Activated CD4-positive, alpha-beta T cell treated with anti-CD3 and anti-CD28 coated beads, Interleukin-2, amount 10 ng/mL, durations not matched to agents 24 days and 14 days (primary cell): ENCODE measurements at places on chromosomes 2 and 18. TPM values are rescaled to one million over a fixed set of nuclear protein-coding genes. Genes with fewer than 3 reads are reported as not detected.

The TUBA3E gene
- not detected in 2 replicates for total RNA-seq

The CRYGD gene
- not detected in 2 replicates for total RNA-seq

The RPRD1A gene
- 24.6 and 27.4 TPM in 2 replicates for total RNA-seq

The CHN1 gene
- 3.1 and 5.1 TPM in 2 replicates for total RNA-seq

The GCC2 gene
- total RNA-seq: 38.1 and 43.4 TPM in 2 replicates

The POTEJ gene
- total RNA-seq: not detected in 2 replicates

DNA sequence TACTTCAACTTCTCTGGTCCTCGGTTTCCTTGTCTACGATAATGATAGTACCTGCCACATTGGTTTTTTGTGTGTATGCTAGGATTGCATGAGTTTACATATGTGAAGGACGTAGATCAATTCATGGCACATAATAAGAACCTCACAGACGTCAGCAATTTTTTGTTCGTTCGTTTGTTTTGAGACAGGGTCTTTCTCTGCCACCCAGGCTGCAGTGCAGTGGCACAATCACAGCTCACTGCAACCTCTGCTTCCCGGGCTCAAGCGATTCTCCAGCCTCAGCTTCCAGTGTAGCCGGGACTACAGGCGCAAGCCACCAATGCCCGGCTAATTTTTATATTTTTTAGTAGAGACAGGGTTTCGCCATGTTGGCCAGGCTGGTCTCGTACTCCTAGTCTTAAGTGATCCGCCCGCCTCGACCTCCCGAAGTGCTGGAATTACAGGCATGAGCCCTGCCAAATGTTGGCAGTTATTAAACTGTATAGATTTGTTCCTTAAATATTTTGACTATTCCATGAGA is 756 bp upstream of the SLC35F5 start:
- DNase-seq: no peak

DNA sequence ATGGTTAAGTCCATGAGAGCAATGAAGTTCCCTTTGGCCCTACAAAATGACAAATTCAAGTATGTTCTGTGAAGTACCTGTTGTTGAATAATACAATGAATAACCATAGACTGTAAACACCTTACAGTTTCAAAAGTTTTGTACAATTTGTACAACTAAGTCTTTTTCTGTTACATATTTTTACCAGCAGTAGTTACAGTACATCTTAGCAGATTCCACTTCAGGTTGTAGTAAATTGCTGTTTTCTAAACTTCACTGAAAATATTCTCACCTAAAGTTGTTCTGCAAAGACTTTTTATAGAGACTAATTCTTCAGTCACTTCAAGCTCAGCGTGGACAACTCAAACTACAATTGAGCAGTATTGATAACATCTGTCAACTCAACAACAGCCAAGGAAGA is 28.7 kb downstream of the LNPK start:
- DNase-seq: no peak

DNA sequence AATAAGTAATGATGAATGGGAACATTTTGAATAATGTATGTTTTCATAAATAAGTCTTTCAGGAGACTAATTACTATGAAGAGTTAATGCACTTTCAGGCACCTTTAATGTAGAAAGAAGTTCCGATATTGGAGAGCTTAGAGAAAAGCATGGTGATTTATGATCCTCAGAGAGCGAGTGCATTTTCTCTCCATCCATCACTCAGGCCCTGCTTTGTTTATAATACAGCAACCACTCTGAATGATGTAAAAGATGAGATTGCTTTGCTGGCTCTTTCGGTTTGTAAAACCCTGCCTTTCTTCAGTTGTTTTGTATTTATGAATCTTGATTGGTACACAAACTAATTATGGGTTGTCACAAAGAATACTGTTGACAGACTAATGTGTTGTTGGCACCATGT is 132.0 kb downstream of the NYAP2 start:
- no peak for DNase-seq

DNA sequence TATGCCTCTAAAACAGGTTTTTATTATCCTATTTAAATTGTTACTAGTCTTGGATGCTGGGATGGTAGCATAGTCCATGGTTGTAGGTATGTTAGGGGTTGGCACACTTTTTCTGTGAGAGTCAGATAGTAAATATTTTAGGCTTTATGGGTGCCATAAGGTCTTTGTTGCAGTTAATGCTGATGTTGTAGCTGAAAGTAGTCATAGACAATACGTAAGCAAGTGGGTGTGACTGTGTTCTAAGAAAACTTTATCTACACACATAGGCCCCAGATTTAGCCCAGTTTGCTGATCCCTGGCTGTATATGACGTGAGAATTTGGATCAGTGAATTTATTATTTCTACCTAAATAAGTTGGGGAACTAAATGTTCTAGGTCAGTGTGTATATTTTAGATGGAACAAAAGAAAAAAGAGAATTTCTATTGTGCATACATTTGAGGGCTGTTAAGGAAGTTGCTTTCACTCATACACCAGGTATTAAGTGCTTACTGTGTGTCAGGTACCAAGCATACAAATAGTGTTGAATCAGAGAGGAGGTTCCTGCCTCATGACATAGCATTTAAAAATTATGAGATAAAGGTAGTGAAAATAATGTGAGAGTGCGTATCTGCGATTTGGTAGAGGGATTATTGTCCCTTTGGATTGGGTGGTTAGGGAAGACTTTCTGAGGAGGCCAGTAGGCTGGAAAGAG is 39.4 kb downstream of the AGFG1 start:
- DNase-seq: no peak

- DNase-seq: no peak
Measured at GRCh38 chr2:222142027-222142426, 156.8 kb downstream of the PAX3 start.

DNA sequence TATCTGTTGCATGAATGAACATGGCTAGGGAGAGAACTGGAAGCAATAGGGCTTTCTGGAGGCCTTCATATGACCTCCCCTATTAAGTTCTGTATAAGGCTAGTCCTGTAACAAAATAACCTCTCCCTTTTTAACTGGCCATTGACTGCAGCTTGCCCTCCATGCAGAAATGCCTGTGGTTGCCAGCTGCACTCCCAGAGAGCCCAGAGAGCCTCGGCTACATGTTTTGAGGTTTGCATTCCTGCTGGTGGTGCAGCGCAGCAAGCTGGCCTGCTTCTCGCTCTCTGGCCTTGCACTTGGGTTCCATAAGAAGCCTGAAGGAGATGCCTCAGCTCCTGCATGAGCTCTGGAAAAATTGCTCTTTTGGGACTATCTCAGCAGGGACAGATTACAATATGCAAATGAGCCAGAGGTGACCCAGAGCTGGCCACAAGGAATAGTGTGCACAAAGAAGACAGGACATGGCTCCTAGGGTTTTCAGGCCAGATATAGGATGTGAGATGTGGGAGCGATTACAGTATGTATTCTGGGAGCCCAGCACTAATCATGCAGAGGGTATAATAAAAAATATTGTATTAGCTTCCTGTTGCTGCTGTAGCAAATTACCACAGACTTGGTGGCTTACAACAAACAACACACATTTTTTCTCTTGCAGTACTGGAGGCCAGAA is 186.7 kb downstream of the INSIG2 start:
- DNase-seq: no peak

- DNase-seq: peak; percentile 65
Measured at GRCh38 chr18:9708434-9709303, 568 bp downstream of the RAB31 start.

- peak; percentile 66 for DNase-seq
Measured at GRCh38 chr2:191041418-191042161, 27.6 kb upstream of the STAT1 start.

- no peak for DNase-seq
Measured at GRCh38 chr2:36397728-36398413, 42.3 kb downstream of the CRIM1 start.

GRCh38 chr2:145750612-145751011 is 1230.7 kb upstream of the ZEB2 start:
- DNase-seq: no peak

- DNase-seq: no peak
Measured at GRCh38 chr2:46361920-46362666, 64.9 kb downstream of the EPAS1 start.

GRCh38 chr18:36031903-36032302 is 35.5 kb downstream of the RPRD1A start:
- DNase-seq: no peak

DNA sequence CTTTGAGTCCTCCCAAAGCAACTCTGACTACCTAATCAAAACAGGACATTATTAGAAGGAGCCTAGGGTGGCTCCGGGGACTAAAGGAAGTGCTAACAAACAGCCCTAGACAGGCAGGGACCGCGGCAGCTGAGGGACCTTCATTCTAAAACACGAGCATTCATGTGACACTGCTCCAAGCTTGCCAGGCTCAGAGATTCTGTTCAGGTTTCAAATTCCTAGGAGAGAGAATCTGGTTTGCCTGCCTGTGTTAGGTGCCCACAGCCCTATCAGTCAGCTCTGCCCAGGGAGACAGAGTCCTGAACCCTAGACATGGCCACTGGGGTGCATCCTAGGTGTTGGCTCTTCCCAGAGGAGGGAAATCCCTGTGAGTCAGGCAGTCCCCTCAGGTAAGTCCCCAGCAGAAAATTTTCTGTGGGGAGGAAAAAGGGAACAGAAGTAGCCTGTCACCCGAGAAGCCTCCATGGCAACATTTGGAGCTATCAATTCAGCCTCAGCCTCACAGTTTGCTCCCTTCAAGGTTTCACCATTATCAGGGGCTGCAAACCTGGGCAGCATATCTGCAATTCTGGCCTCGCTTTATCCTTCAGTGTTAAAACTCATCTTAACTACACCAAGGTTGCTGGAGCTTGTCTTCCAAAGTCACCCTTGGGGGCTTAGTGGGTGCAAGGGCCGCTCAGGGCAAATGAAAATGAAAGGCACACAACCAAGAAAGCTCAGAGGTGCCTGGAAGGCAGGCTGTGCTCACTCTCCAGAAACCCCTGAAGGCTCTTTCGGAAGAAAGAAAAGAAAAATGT is 28.6 kb downstream of the PCBP1 start:
- DNase-seq: no peak

- no peak for DNase-seq
Measured at GRCh38 chr2:185006481-185006880, 408.2 kb downstream of the ZNF804A start.
